Adrenal gland (tissue), 19 donors: ENCODE measurements at places on chromosomes 16 and 17. TPM values are rescaled to one million over a fixed set of nuclear protein-coding genes. Genes with fewer than 3 reads are reported as not detected.
A peak's percentile ranks its signal among the peaks of the same experiment; 100 is the strongest.

Gene ZNF778
- 3.8 TPM for polyA plus RNA-seq

Gene PAFAH1B1
- polyA plus RNA-seq = 50.8 TPM

Gene CDH13
- 1.6 TPM for polyA plus RNA-seq

Gene AXIN2
- 4.4 TPM for polyA plus RNA-seq

Gene SLC9A5
- polyA plus RNA-seq = 2.8 TPM

DNA sequence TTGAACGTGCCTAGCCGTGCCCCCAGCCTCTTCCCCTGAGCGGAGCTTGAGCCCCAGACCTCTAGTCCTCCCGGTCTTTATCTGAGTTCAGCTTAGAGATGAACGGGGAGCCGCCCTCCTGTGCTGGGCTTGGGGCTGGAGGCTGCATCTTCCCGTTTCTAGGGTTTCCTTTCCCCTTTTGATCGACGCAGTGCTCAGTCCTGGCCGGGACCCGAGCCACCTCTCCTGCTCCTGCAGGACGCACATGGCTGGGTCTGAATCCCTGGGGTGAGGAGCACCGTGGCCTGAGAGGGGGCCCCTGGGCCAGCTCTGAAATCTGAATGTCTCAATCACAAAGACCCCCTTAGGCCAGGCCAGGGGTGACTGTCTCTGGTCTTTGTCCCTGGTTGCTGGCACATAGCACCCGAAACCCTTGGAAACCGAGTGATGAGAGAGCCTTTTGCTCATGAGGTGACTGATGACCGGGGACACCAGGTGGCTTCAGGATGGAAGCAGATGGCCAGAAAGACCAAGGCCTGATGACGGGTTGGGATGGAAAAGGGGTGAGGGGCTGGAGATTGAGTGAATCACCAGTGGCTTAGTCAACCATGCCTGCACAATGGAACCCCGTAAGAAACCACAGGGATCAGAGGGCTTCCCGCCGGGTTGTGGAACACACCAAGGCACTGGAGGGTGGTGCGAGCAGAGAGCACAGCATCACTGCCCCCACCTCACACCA is 724 bp downstream of the GAA start:
- no peak for DNase-seq

DNA sequence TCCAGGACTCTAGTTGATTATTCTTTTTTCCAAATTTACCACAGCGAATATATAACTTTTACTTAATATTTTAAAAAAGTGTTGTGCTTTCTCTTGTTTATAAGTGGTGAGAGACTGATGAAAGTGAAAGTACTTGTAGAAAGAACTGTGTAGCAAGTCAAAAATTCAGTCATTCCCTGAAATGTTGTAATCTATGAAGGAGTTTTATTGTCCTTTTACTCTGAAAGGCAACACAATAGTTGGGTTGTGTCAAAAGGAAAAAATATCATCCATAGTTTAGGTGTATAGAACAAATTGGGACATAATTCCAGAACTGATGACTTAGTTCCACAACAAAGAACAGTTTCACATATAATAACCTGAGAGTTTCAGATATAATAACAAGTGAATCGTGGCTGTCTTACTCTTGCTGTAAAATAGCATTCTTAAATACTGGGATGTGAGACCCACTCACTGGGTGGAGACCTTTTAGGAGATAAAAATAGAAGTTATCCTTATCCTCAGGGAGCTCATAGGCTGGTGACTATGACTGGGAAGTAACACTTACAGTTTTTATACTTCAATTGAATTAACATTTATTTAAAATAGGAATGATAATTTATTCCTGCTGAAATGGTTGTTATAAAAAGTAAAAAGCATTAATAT is 20.6 kb downstream of the CYB5B start:
- DNase-seq = no peak

DNA sequence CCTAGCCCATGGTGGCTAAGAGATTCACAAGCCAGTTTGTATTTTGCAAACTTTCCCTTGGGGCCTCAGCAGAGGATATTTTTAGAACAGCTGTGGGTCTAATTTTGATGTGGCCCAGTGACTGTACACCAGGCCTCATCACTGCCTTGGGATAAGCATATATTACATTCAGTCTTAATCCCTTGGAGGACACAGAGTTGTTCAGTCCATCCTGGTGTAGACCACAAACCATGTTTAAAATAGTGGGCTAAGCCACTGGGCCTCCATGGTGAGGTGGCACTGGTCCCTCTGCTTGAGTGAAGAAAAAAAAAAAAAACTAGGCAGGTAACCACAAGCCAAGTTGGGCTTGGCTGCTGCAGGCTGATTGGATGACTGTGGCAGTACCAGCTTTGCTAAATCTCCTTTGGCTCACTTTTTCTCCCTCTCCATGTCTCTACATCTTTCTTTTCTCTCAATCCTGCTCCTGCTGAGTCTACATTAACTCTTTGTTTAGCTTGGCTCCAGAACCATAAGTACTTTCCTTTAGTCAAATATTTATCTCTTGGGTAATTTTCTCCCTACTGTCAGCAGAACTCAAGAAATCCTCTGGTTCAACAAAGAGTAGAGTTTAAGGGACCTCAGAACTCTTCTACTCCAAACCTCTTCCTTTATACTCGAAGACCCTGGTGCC is 120.0 kb upstream of the TBX2 start:
- no peak for DNase-seq

- no peak for DNase-seq
Measured at GRCh38 chr17:15998031-15998562, 1.4 kb downstream of the ZSWIM7 start.

GRCh38 chr16:56336711-56337110 is 88.6 kb downstream of the AMFR start:
- DNase-seq = no peak

DNA sequence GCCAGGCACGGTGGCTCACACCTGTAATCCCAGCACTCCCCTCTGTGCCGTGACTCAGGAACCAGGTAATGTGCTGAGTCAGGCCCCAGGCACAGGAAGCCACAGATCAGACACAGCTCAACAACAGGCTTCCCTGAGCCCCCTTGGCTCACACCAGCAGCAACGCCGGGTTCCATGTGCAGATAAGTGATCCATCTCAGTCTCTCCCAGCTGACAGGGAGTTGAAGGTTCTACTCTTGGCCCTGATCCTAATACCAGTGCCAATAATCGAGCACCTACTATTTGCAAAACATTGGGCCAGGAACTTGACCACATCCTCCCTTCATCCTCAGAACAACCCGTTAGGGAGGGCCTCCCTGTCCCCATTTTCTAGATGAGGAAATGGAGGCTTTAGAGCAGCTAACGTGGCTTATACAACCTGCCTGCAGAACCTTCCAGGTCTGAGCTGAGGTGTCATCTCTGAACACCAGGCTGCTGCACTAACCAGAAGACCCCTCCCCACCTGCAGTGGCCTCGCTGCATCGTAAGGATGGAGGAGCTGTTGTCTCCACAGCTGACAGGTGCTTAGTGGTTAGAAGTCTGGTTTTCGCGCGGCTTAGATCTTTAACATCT is 64.8 kb upstream of the AMZ2 start:
- DNase-seq = no peak

- no peak for DNase-seq
Measured at GRCh38 chr17:31544186-31544585, 152.7 kb downstream of the RAB11FIP4 start.

GRCh38 chr17:4433515-4434031 is at the start of gene SPNS3:
SPNS3 (plus strand) TSS chr17:4433940; CDS start chr17:4433968, 28 bp downstream.
- DNase-seq = no peak

DNA sequence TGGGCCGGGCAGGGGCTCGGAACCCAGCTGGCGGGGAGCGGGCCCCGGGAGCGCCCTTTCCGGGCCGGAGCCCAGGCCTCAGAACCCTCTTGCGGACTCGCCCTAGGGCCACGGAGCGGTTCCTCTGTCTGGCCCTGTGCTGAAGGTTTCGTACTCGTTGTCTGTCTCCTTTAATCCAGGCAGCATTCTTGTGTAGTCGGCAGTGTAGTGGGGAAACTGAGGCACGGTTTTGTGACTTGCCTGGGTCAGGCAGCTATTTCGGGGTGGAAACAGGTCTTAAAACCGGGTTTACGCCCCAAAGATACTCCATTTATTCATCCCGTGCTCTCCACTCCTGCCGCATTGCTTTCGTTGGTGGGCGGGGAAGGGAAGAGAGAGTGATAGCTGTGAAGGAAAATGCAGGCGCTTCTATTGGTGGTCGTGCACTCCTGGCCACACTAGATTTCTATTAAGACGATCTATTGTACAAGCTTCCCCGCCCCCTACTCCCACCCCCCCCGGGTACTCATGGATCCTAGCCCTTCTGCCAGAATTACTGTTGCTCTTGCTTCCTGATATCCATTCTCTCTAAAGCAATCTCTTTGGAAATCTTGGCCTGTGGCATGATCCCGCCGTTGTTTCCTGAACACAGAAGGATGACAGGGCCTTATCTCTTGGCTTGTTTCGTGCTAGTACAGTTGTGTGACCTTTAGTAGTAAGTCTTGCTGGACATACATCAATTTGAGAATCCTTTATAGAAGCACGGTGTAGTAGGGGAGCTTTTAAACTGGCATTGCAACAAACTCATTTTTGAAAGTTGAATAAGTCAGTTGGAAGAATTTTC is 751 bp downstream of the DCAF7 start:
- DNase-seq = peak; percentile 49

DNA sequence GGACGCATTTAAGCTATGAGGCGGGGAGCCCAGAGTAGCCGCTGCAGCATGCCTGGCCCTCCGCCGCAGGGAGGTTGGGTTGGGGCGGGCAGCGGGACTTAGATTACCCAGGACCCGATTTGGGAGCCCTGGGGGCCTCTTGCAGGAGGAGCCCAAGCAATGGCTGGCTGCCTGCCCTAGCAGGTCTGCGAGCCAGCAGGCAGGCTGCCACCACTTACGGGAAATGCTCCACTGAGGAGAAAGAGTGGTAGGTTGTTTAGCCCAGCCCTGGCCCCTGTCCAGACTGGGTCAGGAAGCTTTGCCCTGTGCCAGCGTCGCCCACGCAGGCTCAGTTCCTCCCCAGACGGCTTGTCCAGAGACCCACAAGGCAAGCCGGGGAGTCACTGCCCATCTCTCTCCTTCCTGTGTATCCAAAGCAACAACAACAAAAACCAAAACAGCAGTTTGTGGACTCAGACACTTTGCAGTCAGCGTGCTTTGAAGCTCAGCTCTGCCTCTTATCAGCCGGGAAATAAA is 10.3 kb upstream of the TVP23A start:
- peak; percentile 90 for DNase-seq

GRCh38 chr16:10497132-10498101 is 83.0 kb downstream of the EMP2 start:
- DNase-seq = no peak

- DNase-seq = no peak
Measured at GRCh38 chr17:57284984-57285646, 28.8 kb downstream of the MSI2 start.

DNA sequence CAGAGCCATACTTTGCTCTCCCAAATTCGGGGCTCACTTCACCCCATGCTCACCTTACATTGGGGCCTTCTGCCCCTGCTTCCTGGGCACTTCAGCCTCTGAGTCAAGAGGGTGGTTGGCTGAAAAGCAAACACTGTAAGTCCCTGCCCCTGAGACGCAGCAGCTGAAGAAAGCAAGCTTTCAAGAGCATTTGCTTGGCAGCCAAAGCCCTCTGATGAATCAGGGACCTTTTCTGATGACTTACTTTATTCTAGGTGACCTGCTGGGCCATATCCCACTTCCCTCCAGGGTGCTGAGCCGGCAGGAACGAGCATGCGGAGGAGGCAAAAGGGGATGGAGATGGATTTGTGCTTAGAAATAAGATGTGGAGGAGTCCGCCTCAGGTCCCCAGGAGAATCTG is 147.0 kb upstream of the TNRC6C start:
- no peak for DNase-seq

DNA sequence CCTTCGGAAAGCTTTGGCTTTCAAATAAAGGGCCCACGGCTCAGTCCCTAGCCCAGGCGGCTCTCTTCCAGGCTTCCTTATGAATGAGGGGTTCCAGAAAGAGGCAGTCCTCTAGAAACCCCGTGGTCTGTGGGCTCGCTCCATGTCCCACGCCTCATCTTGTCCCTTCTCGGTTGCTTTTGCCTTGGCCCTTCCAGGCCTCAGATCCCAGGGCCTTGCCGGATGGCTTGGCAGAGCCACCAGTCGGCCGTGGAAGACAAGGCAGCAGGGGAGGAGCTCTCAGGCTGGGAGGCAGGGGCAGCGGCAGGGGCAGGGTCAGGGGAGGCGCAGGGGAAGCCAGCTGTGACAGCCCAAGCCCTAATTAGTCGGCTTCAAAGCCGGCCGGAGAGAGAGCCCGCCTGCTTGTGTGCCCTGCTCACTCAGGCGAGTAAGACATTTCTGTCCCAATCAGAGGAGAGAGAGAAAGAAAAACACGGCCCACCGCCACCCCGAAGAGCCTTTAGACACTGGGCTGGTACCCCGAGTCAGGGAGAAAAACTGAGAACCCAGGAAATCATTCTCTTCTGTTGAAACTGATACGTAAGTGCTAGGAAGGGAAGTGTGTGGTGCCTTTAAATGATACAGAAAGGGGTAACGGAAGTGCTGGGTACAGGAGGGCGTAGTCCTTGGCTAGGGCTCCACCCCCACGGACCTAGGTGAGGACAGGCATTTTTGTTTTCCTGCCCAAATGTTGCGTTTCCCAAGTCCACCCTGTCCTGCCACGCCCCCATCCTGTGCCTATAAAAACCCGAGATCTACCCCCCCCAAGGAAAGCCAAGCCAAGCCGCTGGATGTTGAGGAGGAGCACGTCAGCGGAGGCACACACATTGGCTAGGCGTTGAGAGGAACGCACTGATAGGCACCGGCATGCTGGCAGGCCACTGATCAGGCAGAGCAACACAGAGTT is 27.8 kb upstream of the MEIOC start:
- peak; percentile 29 for DNase-seq

DNA sequence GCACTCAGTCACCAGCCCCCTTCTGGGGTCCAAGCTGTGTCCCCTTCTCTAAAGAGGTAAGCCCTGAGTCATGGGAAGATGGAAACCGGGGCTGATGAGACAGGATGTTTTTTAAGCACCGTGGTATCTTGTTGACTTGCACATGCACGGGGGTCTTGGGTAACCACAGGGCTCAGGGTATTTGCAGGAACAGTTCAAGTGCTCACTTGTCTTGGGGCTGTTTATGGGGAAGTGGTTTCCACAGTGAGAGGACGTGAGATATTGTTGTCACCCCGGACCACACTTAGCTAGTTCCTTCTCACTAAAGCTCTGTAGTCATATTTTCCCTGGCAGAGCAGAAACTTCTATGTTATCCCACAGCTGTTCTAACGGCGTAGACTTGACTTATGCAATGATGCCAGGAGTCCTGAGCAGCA is 7.7 kb downstream of the CCL3L1 start:
- peak; percentile 66 for DNase-seq

- DNase-seq = peak; percentile 55
Measured at GRCh38 chr17:14302091-14302430, 1.2 kb downstream of the HS3ST3B1 start.

- DNase-seq = no peak
Measured at GRCh38 chr17:56373981-56374833, 219.3 kb upstream of the NOG start.
